ENCODE measurements at places on chromosomes 7 and 10. TPM values are rescaled to one million over a fixed set of nuclear protein-coding genes. Genes with fewer than 3 reads are reported as not detected.
A peak's percentile ranks its signal among the peaks of the same experiment; 100 is the strongest.

DNA sequence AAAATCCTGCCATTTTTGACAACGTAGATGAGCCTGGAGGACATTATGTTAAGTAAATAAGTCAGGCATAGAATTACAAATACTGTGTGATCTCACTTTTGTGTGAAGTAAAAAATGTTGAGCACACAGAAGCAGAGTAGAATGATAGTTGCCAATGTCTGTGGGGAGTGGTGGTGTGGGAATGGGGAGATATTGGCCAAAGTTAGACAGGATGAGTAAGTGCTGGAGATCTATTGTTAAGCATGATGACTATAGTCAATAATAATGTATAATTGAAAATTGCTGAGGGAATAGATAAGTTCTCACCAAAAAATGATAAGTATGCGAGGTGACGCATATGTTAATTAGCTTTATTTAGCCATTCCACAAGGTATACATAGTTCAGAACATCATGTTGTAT is 92.0 kb downstream of the GPR85 start:
- DNase-seq, result no peak

GRCh38 chr10:72587568-72587967 is 38.3 kb downstream of the MICU1 start:
- DNase-seq, result no peak

- no peak for DNase-seq
Measured at GRCh38 chr7:128876978-128877755, 14.5 kb downstream of the ATP6V1F start.

DNA sequence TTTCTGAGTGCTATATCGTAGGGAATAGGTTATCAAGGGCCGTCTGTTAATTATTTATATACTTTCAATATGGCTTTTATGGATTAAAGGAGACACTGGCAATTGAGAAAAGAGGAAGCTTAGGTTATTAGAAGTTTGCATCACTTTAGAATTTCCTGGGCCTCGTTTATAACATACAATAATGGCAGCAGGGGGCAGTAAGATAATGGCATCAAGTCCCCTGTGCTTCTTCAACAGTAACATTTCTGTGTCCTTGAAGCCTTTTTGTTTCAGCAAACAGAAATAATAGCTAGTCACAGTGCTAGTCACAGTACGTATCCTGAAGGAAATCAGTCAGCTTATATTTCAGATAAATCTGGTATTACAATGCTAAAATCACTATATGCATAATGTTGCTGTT is 41.9 kb downstream of the SPAM1 start:
- DNase-seq, result no peak

DNA sequence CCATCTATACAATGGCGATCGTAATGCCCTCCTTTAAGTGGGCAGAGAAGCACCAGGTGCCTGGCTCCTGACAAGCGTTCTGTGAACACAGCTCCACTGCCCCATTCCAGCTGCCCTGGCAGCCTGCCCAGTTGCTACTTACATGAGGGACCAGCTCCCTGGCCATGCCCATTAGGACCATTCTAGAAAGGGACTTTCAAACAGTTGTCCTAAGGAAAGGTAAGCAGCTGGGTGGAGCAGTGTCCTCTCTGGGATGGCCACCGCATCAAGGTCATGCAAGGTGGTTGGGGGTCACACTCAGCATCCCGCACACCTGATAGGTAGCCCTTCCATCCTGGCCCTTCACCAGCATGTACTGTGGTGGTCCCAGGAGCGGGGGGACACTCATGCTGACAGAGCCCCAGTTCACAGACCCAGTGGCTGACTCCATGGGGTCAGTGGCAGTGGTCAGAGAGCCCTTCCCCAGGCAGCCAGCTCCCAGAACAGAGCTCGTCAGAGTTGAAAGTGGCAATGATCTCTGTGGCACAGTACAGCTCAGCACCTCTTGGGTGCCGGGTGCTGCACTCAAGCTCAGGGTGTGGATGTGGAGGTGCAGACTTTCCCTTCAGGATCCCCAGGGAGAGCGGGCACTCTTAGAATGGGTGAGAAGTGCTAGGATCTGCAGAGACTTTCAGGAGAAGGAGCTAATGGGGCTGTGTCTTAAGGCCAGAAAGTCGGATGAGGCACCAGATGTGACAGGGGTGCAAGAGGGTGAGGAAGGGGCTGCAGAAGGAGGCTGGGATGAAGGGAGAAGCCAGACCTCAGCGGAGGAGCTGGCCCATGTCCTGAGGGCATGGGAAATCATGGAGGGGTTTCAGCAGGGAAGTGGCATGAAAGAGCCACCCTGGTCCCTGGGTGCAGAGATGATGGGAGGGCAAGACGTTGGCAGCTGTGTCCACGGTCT is 10.9 kb downstream of the MMRN2 start:
- peak; percentile 44 for DNase-seq

GRCh38 chr7:27097686-27098577 is 2.1 kb upstream of the HOXA1 start:
- no peak for DNase-seq

GRCh38 chr10:131085091-131085860 is 226.2 kb downstream of the TCERG1L start:
- no peak for DNase-seq

GRCh38 chr10:12235116-12235694 is 39.2 kb downstream of the CDC123 start:
- DNase-seq, result no peak

- no peak for DNase-seq
Measured at GRCh38 chr7:41818765-41819398, 116.0 kb upstream of the INHBA start.

- DNase-seq, result no peak
Measured at GRCh38 chr10:4475827-4476490, 350.0 kb upstream of the AKR1E2 start.

GRCh38 chr7:27200761-27201579 is 1.1 kb upstream of the HOXA13 start:
- no peak for DNase-seq

- DNase-seq, result no peak
Measured at GRCh38 chr7:47956220-47956619, 8.0 kb upstream of the PKD1L1 start.

Gene KNDC1
- 0.05 TPM for total RNA-seq

Gene PPP1R17
- total RNA-seq, result not detected

Gene H2BK1
- not detected for total RNA-seq

Gene XPNPEP1
- 99.9 TPM for total RNA-seq

Gene PLXDC2
- 14.0 TPM for total RNA-seq
